ENCODE measurements at places on chromosomes 3 and 15.

DNA sequence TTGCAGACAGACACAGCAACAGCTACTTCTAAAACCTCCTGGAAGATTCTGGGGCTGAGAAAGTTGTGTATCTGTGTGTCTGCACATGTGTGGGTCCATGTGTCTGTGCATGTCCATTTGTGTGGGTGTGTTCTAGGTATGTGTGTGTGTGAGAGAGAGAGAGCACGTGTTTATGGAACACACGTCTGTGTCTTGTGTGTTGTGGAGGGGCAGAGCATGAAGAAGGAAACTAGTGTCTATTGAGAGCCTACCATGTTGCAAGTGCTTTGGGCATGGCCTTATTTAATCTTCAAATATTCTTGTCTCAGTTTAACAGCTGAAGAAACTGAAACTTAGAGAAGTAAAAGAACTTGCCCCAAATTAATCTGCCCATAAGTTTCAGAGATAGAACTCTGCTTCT lies 327.5 kb downstream of the UACA start:
- DNase-seq = no peak

- DNase-seq = no peak
These were observed 900.1 kb downstream of the ROBO1 start for GRCh38 chr3:78867409-78868372.

DNA sequence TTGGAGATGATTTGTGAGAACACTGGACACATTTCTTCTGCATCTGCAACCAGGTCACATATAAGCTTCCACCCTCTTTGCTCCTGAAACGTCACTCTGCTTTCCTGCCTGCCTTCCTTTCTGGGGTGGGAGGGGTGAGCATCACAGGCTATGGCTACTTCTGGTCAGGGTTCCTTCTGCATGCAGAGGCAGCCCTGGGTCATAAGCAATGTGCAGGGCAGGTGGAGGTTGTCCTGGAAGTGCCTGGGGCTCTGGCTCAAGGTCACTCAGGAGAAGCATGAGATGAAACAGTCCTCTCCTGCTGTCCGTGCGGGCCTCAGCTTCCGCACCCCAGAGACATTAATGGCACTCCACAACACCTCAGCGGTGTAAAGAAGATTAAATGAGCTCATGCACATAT lies 15.1 kb downstream of the SLC6A20 start:
- no peak for DNase-seq

DNA sequence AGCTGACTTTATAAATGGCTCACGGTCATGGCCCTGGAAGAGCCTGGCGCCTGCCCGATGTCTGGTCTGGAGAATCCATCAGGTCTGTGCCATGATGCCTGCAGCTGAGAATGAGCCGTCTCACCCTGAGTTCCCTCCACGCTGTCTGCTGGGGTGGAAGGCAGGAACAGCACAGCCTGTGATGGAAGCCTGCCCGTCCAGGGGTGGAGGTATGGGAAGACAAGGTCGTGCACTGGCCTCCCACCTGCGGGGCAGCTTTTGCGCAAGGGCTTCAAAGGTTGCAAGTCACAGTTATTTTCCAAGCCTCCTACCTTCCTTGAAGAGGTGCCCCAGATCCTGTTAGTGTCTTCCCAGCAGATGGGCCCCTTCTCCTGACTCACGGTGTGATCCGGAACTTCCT lies 275.5 kb downstream of the FAM43A start:
- DNase-seq = no peak

- no peak for DNase-seq
These were observed 17.0 kb downstream of the RPSA start for GRCh38 chr3:39423436-39423970.

DNA sequence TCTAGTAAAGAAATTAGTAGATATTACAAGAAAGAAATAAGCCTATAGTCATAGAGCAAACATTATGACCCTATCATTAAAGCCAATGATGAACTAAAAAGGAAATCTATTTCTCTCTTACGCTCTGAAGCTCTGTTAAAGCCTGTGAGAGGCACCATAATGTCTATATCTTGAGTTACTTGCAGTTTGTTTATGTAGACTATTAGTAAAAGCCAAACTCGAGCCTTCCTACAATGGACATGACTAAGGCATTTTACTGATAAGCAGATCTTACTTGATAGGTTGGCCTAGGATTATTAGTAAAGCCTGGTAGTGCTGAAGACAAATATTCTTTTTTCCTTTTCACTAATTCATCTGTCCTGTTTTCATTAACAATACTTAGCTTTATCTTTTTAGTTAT lies 32.7 kb downstream of the LRRC3B start:
- DNase-seq = no peak

DNA sequence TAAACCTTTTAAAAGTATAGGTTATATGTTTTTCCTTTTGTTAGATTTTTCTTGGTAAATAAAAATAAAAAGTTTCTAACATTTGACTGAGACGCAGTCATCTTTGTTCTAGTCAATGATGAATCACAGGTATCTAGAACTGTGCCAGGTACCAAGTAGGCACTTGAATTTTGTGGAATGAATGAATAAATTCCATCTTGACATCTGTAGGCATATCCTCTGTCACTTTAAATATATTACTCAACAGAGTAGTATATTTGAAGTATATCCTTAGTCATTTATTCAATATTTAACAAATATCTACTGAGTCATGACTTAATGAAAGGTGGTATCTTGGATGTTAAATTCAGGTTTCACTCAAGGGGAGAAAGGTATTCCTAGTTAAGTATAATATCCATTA lies 828.4 kb downstream of the TUSC7 start:
- no peak for DNase-seq

DNA sequence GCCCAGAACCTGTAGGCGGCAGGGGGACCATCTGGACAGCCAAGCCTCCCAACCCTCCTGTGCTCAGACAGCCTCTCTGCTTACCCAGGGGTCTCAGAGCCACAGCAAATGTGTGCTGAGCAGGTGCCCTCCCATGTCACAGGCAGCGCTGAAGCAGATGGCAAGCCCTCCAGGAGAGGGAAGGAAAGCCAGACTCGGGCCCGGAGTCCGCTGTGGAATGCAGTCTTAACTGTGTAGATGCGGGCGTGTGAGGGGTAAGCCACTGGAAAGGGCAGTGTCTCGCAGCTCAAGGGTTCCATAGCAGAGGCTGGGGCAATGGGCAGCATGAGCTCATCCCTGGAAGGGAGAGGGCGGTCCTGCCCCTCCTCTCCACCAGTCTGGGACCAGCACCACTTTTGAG lies 45.6 kb downstream of the UMPS start:
- no peak for DNase-seq

All from KG1 (cell line).